Stimulated activated CD8-positive, alpha-beta memory T cell treated with anti-CD3 and anti-CD28 coated beads, Interleukin-7, amount 100 ng/mL, for 1 hour (primary cell): ENCODE measurements at places on chromosomes 4 and X.

- no peak for DNase-seq
These were observed 36.6 kb downstream of the FHL1 start for GRCh38 chrX:136183917-136184316.

GRCh38 chrX:42751573-42751972 is 26.4 kb downstream of the PPP1R2C start:
- DNase-seq: no peak

DNA sequence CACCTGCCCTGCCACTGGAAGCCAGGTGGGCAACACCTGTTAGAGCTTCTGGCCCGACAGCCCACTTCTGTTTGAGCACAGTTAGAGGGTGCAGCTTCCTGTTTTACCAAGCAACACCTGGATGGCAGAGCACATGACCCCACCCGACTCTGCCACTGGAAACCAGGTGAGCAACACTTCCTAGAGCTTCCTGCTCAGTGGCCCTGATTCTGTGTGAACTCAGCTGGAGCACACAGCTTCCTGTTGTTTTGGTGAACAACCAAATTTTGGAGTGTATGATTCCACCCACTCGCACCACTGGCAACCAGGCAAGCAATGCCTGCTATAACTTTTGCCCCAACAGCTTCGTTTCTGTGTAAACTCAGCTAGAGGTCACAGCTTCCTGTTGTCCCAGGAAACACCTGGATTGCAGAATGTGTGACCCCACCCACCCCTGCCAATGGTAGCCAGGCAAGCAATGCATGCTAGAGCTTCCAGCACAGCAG is 163.8 kb upstream of the KLF8 start:
- DNase-seq: no peak

DNA sequence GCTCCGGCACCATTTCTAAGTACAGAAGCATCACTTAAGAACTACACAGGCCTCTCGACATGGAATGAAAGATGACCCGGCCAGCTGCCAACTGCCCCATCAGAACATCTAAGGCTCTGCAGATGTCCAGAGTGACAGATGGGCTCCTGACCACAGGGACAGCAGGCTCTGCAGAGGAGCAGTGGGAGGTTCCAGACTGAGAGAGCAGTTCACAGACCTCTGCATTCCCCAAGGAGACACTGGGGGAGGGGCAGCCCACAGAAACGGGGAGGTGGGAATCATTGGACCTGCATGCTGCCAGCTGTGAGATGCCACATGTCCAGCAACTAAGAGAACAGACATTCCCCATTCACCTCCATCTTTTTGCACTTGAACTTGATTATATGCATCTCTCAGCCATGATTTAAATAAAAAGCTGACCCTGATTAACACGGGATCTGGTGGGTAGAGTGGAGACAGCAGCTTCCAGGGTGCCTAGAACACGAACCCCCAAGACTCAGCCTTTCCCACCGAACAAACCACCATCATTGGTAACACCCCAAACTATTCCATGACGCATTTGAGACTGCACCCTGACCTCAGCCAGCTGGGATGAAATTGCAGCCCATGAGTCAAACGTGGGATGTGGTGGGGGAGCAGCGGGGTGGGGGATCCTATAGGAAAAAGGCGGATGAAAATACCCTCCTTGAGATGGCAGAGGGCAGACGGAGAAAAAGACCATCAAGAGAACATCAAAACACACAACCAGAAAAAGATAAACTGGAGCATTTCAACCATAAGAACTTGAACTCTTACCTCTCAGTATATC is 47.2 kb downstream of the AFAP1 start:
- DNase-seq: no peak

DNA sequence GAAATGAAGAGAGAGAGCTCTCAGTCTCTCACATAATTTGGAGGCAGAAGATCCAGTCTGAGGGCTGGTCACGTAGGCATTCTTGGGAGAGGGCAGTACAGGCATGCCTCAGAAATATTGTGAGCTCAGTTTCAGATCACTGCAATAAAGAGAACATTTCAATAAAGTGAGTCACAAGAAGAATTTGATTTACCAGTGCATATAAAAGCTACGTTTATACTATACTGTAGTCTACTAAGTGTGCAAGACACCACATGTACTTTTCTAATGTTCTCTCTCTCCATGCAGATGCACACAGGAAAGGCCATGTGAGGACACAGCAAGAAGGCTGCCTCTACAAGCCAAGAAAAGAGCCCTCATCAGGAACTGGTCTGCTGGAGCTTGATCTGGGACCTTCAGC is 583.5 kb upstream of the FAT1 start:
- no peak for DNase-seq

DNA sequence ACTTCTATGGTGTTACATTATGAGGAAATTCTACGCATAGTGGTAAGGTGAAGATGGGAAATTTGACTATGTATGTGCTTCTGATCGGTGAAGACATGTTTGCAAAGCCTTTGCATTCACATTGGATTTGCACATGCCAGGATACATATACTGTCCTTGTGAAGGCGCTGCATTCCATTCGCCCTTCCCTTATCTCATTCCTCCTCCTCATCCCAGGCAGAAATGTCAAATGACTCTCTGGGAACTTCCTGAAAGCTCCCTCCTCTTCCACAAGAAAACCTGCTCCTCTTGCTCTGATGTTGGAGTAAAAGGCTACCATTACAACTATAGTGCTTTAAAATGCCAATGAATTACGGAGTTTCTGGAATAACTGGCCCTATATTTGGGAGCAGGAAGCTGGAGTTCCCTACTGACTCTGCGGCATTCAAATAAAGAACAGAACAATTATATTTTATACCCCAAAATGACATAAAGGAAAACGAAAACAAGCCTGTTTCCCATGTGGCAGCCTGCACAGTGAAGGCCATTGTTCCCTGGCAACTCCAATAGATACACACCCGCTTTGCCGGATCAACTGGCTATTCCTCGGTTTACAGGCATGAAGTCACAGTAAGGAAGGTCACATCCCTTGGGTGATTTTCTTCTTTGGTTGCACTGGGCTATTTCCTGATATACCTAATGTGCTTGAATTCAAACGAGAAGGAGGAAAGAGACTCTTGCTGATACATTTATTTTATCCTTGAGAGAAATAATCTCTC is 84.5 kb downstream of the AREG start:
- no peak for DNase-seq

GRCh38 chrX:7132335-7133049 is 15.0 kb upstream of the STS start:
- no peak for DNase-seq

- no peak for DNase-seq
These were observed 5.1 kb downstream of the PPARGC1A start for GRCh38 chr4:23884741-23885140.

DNA sequence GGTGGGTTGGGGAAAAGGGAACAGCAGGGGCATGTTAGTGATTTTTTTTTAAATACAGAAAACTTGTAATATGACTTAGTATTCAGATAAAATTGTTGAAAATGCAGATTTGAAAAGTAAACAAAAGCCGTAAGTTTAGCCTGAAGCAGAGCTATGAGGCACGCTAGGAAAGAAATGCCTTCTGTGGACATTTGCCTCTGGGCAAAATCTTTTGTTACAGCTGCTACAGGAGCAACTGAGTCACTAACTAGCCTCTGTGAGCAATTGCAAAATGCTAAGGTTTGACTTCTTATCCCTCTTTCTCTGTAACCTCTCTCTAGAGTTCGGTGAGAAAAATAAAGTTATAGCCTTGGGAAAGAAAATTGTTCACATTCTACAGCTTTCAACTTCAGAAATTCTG is 350.0 kb downstream of the SLC7A11 start:
- no peak for DNase-seq

DNA sequence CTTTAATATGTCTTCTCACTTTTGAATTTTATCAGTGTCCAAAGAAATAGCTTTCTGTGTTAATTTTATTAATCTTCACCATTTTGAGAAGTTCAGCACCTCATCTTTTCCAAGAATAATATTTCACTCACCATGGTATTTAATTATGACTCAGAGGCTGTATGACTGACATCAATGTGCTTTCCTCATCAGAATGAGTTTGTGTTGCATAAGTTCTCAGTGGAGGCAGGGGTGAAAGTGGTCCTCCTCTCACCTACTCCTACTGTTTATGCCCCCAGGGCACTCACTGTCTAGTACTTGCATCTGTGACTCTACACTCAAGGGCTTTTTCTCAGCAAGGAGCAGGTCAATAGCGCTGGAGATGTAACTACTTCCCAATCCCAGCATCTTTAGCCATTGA is 905.3 kb upstream of the INTU start:
- DNase-seq: no peak

- no peak for DNase-seq
These were observed 578.0 kb downstream of the SPRY1 start for GRCh38 chr4:123974386-123975149.

- DNase-seq: no peak
These were observed 107.5 kb downstream of the VSIG4 start for GRCh38 chrX:65932173-65933084.

DNA sequence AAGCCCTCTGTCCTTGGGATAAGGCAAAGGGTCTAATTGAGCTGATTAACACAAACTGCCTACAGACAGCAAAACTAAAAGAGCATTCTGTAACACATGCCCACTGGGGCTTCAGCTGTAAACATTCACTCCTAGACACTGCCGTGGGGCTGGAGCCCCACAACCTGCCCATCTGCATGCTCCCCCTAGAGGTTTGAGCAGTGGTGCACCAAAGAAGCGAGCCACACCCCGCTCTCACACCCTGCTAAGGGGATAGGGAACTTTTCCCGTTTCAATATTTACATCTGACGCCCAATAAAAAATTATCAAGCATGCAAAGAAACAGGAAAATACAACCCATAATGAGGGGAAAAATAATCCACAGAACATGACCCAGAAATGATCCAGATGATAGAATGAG is 46.9 kb upstream of the HSD17B10 start:
- DNase-seq: no peak

DNA sequence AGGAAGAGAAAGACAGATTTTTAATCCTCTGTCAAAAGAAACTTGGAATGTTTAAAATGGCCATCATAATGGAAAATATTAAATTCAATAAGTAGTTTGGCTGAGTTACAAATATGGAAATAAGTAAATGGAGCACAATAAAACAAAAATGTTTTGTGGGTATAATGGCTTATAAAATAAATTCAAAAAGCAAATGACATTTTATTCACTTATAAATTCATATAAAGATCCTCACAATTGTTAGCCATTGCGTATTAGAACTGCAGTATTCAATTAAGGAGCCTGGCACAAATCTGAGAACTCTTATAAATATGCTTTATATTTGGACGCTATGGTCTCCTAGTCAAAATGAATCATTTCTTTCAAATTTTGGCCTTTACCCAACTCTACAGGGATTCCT is 339.0 kb upstream of the PABPC4L start:
- DNase-seq: no peak

GRCh38 chrX:99719140-99719539 is 690.9 kb downstream of the PCDH19 start:
- no peak for DNase-seq

DNA sequence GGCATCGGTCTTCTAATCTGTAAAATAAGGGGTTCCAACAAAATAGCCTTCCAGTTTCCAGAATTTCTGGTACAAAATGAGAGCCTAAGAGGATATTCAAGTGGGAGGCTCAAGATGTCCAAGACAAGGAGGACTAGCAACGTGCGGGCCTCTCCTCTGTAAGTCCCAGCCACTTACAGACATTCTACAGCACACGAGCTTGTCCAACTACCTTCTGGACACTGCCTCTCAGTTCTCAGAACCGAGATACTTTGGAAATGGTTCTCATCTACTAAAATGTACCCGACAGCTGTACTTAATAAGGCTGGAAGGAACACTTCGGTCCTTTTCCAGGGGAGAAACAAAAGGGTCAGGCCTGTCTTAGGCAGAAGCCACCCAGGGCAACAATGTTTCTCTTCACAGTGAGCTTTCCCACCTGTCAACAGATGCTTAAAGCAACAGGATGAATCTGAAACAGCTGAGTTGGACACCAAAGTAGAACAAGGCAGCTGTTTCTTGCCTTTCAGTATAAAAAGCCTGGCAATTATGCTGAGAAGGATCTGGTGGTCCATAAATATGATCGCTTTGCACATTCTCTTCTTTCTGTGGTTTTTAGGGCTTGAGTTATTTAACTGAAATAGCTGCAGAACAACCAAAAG is 127.0 kb downstream of the HS6ST2 start:
- DNase-seq: no peak

DNA sequence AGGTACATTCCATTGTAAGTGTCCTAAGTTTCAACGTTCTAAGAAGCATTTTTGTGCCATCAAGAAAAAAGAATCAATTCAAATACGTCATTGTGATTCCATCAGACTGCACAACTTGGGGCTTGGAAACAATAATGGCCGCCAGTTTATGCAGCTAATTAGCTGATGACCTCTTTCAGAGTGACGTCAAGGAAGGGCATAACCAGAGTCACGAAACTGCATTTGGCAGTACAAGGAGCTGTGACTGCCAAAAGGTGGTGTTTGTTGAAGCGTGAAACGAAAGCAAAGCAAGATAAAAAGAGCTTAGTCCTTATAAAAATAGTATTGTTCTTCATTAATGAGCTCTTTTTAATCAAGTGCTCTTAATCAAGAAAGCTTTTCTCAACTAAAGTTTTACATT is 81.1 kb upstream of the SH3RF1 start:
- no peak for DNase-seq

DNA sequence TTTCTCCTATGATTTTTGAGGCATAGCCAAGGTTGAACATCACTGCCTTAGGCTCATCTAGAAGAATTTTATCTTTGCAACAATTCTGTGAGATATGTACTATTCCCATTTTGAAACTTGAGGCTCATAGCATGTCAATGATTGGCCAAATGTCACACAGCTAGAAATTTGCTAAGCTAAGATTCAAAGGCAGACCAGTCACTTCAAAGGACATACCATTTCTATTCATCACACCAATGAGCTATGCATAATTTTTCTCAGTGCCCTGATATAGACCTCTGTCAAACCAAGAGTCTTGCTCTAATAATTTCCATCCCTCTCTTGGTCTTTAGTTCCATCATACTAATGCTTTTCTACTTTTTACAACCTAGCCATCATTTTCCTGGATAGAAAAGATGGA is 27.6 kb upstream of the SERTM2 start:
- DNase-seq: no peak
